Activated CD4-positive, alpha-beta T cell treated with anti-CD3 and anti-CD28 coated beads, Interleukin-10, Interleukin-2, amounts not matched to agents 100 ng/mL and 50 ng/mL, durations not matched to agents 16 hours and 8 hours (primary cell): ENCODE measurements at places on chromosomes 3 and 15.

DNA sequence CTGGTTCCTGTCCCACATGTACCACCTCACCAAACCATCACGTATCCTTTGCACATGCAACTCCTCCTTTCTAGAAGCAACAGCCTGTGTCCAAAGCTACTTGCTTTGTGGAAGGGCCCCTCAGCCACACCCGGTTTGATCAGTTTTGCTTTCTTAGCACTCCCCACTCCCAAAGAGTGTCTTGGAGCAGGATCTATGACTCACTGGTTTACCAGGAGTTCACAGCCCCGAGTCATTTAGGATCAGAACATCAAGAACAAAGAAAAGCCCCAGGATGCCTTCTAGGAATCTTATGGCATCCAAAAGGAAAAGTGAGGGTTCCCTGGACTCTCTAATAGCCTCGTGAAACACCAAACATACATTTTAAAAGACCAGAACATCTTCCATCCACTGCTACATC lies 50.7 kb upstream of the IGF1R start:
- DNase-seq, result no peak

- no peak for DNase-seq
Observed at GRCh38 chr15:73992594-73992898, 451 bp upstream of the STOML1 start.

DNA sequence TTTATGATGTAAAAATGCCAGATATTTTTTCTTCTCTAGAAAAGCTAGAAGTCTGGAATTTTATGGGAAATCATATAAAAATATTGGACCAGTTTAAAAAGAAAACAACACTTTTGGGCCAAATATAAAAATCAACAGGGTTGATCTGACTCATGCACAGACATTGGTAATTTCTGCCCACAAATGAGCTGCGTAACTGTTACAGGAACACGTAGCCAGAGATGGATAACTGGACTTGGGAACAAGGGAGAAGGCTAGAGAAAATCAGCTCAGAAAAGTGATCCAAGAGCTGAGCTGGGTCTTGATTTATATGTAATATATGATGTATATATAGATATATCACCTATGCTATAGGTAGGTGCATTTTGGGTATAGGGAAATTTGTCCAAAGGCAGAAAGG lies 36.8 kb upstream of the NAALADL2 start:
- DNase-seq, result no peak

GRCh38 chr15:39538936-39539335 lies 41.9 kb upstream of the THBS1 start:
- no peak for DNase-seq

- no peak for DNase-seq
Observed at GRCh38 chr15:70166506-70167087, 68.9 kb upstream of the TLE3 start.

DNA sequence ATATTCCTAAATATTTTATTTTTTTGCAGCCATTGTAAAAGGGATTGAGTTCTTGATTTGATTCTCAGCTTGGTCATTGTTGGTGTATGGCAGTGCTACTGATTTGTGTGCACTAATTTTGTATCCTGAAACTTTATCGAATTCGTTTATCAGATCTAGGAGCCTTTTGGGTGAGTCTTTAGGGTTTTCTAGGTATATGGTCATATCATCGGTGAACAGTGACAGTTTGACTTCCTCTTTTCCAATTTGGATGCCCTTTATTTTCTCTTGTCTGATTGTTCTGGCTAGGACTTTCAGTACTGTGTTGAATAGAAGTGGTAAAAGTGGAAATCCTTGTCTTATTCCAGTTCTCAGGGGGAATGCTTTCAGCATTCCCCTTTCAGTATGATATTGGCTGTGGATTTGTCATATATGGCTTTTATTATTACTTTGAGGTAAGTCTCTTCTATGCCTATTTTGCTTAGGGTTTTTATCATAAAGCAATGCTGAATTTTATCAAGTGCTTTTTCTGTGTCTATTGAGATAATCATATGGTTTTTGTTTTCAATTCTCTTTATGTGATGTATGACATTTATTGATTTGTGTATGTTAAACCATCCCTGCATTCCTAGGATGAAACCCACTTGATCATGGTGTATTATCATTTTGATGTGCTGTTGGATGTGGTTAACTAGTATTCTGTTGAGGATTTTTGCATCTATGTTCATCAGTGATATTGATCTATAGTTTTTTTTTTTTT lies 11.4 kb upstream of the SLC9A9 start:
- DNase-seq, result no peak

- DNase-seq, result no peak
Observed at GRCh38 chr3:73680391-73681095, 55.8 kb upstream of the PDZRN3 start.

- no peak for DNase-seq
Observed at GRCh38 chr15:85619992-85620689, 174.6 kb downstream of the KLHL25 start.

DNA sequence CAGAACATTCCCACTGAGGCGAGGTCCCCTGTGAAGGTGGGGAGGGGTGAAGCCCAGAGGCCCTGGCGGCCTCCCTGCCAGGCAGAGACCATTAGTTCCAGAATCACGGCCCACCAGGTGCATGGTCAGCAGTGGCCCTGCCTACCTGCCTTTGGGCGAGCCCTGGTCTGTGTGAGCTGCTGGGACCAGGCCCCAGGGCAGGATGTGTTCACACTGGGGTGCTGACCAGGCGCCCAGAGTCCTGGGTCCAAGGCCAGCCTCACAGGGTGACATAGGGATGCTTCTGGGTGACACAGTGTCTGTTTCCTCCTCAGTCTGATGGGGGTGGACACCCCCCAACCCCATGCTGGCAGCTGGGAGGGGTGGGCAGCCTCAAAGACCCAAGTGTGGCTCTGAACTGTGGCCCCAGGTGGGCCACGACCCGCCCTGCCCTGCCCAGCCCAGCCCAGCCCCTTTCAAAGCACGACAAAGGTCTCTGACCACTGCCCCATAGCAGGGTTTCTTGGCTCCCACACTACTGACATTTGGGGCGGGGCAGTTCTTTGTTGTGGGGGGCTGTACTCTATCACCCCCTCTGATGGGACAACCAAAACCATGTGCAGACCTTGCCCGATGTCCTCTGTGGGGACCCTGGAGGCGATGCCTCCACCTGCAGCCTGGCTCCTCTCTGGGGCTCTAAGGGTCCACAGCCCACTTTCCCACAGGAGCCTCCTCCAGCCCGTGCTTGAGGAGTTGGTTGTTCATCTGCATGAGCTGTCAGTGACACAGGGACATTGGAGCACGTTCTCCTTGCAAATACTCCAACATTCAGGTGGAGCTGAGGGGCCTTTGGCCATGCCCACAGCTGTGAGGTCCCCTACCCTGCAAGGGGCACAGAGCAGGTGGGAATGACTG lies 44.8 kb upstream of the SLC41A3 start:
- DNase-seq, result no peak

- no peak for DNase-seq
Observed at GRCh38 chr3:117630885-117631284, 921.3 kb downstream of the TUSC7 start.

GRCh38 chr3:74268753-74269152 lies 345.7 kb downstream of the CNTN3 start:
- DNase-seq, result no peak

DNA sequence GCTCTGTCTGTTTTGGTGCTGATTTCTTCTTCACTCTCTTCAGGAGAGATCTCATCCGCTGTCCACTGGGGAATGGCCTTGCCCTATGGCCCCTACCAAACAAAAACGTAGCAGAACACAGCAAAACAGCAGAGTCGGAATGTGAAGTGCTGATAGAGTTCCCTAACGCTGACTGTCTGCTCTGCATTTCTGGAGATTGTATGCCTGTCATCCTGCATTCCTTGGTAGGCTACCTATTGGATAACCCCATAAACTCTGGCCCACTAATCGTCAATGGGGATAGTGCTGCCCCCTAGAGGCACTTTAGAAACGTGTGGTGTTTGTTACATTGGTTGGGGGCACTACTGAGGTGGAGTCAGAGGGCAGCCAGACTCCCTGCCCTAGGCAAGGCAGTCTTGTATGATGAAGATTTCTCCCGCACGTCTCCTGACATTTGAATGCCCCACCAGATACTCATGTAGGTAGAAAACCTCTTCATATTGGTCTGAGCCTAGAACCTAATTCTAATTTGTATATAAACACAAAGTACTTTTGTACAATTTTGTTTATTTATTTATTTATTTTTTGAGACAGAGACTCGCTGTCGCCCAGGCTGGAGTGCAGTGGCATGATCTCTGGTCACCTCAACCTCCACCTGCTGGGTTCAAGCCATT lies 15.6 kb upstream of the MAGEF1 start:
- peak; percentile 64 for DNase-seq

DNA sequence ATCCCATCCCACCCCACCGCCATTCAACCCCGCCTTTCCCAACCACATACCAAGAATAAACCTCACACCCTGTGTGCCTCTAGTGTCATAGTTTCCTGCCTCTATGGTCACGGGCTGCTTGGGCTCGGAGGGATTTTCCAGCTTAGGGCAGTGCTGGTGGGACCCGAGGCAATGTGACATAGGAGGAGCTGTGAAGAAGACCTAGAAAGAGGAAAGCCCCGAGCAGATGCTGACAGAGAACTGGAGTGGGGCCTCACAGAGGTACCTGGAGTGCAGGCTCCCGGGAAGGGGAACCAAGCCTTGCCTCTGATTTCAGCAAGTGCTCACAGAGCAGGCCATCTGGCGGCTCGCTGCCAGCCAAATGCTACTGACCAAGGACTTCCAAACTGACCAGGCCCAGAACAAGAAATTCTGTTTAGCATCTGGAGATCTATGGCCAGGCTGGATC lies 27.5 kb downstream of the BHLHE40 start:
- peak; percentile 96 for DNase-seq

DNA sequence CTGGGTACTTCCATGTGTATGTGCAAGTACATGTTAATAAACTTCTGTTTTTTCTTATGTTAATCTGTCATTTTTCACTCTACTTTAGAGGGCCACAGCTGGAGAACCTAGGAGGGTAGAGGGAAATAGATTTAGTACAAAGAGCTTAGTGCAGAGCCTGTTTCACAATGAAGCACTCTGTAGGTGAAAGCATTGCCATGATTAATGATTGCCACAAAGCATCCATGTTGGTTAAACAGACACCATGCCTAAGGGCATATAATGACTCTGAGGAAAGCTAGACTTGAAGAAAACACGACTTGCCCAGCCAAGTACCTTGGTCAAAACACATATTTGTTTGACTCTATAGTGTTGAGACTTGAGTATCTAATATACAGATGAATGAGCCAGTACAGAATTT lies 338.4 kb downstream of the FHIT start:
- no peak for DNase-seq

DNA sequence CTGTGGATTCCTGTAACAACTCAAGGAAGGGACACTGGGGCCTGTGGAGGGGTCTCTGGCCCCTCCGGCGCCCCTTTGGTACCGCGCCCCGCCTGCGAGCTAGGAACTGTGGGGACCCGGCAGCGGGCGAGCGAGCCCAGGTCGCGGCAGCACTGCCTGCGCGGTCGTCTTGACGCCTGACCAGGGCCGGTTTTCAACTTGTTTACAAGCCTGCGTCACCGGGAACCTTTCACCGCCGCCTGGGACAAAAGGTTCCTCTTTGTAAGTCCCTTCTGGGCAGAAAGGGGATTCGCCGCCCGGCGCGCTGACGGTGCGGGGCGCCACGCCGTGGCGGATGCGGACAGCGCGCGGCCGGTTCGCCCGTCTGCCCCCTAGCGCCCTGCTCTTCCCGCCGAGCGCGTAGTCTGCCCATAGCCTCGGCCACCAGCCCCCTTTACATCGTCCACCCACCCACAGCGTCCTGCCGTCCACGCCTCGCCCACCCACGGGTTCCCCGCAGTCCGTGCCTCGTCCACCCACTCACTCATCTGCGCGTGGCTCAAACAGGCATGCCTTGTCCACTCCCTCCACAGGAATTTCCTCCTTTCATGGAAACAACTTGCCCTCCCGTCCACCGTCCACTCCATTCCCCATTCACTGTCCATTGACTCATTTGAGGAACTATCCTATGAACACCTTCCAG lies 5.5 kb upstream of the CFAP100 start:
- DNase-seq, result peak; percentile 56

DNA sequence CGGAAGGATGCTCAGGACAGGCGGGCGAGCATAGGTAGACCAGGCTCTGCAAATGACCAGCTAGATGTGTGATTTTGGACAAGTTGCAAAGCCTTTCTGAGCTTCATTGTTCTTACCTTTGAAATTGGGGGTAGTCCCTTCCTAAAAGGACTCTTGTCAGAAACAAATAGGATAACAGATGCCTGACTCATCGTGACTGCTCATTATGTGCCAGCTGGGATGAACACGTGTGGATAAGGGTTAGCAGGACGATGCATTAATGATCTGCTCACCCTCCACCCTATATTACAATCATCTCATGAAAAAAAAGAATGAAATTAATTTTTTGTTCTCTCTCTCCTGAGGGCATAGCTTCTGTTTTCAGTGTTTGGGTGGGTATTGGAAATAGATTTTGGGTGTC lies 223.4 kb downstream of the NR2F2 start:
- DNase-seq, result no peak

GRCh38 chr3:50270422-50271224 lies 1.7 kb downstream of the SEMA3B start:
- DNase-seq, result no peak

- no peak for DNase-seq
Observed at GRCh38 chr3:38575279-38575843, 74.1 kb downstream of the SCN5A start.

GRCh38 chr3:32743934-32744333 lies 58.9 kb downstream of the CNOT10 start:
- DNase-seq, result no peak

DNA sequence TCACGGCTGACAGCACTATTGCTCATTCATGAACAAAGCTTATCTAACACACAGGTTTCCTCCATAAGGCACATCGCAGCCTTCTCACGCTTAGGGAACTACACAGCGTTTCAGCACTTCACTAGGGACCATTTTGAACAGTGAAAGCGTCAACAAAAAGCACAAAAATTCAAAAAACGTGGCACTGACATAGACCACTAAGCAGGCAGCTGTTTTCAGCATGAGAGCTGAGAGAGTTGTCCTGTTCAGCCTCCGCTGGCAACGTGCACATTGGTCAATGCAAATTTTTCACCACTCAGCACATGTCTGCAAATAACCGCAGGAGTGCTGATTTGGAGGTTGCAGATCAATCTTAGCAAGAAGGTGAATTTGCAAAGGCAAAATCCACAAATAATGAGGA lies 109.2 kb downstream of the LRRK1 start:
- no peak for DNase-seq

- DNase-seq, result no peak
Observed at GRCh38 chr3:68363796-68364195, 568.6 kb downstream of the TAFA4 start.

DNA sequence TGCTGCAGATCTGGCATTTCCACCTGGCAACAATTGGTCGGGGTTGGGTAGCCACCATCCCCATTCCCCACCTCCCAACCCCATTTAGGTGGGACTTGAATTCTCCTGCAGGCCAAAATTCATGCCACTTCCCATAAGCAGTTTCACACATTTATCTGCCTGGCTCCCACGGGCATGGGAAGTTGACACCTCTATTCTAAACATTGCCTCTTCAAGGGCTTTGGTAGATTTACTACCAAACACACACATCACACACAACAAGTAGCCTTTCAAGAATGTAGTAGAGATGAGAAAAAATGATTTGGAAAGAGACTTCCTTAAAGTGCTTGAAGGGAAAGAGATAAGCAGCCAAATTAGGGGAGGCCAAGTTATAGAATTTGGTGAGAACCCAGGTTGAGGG lies 30.9 kb downstream of the ZBTB38 start:
- no peak for DNase-seq

- no peak for DNase-seq
Observed at GRCh38 chr15:74024687-74025086, 30.2 kb downstream of the PML start.
